ENCODE measurements at places on chromosomes 2 and 18. TPM values are rescaled to one million over a fixed set of nuclear protein-coding genes. Genes with fewer than 3 reads are reported as not detected.

DNA sequence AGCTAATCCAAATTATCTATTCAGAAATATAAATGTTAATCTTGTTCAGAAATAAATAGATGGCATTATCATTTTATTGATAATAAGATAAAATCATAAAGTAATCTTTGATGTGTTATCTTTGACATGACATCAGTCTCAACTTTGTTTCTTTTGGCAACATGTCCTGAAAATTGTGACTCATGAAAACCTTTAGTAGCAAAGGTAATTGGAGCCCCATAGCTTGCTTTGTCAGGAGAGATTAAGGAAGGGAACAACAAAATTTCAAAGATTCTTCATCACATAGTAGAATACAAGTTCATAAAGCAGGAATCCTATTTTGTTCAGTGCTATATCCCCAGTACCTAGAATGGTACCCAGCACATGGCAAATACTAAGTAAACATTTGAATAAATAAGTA, 165.4 kb downstream of the KCNE4 start:
- no peak for DNase-seq

GRCh38 chr2:234300391-234300925, 196.4 kb downstream of the ARL4C start:
- DNase-seq = no peak

DNA sequence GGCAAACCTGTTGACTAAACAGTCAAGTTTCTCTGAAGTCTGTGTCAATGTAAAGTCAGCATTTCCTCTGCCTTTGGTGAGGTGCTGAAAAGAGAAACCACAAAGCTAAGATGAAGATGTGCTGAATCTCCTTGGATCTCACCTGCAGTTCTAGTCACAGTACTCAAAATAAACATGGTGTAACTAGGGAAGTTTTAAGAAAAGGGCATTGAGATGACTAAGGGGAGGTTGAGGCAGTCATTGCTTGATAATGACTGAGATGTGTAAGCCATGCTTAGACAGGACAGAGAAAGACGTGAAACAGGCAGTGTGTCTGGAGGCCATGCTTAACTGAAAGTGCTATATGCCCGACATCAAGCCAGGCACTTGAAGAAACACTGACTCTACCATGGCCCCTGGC, 1010.0 kb upstream of the CELF4 start:
- DNase-seq = no peak

GRCh38 chr2:224580248-224580647, 4.9 kb downstream of the CUL3 start:
- DNase-seq = no peak

Gene VWA3B
- 1.1 TPM for polyA plus RNA-seq

Gene UGT1A7
- polyA plus RNA-seq = not detected

Gene TNFRSF11A
- polyA plus RNA-seq = 6.0 TPM
